Hindlimb muscle (tissue), 1 donor: ENCODE measurements at places on chromosomes 5 and 9.
A peak's percentile ranks its signal among the peaks of the same experiment; 100 is the strongest.

DNA sequence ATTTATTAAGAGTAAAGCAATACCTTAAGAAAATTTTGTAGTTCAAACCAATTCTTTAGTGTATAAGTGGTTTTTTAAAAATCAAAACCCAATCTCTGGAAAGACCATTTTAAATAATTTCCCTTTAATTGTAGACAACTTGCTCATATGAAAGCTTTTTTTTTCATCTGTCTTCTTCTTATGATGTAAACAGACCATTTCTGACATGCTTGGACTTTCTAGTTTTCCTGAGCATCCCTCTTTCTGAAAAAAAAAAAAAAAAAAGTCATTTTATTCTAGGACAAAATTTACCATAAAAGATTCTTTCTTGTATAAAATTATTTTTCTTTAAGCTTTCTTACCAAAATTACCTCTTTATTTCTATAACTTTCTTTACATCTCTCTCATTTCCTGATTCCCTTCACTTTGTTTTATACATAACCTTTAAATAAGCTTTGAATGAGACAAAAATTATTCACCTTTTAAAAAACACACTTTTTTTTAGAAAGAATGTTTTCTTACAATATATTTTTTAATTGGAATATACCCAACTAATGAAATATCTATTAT lies 67.5 kb downstream of the COL15A1 start:
- no peak for DNase-seq

GRCh38 chr5:94422812-94423211 lies 195.6 kb downstream of the KIAA0825 start:
- no peak for DNase-seq

GRCh38 chr5:40446910-40447309 lies 232.8 kb upstream of the PTGER4 start:
- DNase-seq: no peak

DNA sequence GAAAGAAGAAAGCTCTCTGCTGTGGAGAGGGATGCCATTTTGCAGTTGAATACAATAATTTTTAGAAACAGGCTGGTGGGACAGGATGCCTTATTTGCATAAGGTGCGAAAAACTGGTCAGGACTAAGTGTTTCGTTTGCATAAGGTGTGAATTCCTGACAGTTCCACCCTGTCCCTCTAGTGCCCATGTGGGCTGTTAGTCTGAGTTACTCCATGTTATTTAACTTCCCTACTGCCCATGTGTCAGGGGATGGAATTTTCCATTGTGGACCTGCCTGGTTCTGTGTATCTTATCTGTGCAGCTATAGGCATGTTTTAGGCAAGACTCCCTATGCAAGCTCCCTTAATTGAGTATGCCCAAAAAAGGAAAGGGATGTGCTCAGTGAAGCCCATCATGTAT lies 35.3 kb upstream of the NFIL3 start:
- no peak for DNase-seq

DNA sequence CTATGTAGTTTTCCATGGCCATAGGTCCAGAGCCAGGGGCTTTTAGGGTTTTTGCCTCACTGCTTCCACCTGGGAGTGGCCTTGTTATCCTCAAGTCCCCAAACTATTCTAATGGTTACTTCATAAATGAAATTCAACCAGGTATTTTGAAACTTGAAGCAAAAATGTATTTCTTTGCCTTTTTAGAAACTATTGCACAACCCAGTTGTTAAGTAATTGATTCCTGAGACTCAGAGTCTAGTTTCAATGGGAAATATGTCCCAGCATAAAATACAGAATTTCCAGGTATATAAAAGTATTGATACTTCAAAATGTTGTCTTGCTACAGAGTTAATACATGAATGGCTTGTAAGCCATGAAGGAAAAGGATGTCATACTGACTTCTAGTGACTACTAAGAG lies 456.2 kb upstream of the DAB2 start:
- DNase-seq: no peak

DNA sequence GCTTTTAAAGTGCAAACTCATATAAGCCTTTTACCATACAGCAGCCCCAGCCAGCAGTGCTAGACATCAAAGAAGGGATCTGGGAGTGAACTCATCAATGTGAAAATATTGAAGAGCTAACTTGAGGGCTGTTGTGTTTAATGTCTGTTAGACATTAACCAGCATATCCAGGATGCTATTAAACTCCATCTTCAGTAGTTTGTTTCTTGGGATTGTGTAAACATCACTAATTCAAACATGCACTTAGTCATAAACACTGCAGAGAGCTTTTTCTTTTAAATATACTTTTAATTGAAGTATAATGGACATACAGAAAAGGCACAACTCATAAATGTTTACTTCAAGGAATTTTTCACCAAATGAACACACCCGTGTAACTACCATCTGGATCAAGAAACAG lies 81.8 kb downstream of the TMEM252 start:
- DNase-seq: no peak

- DNase-seq: no peak
Measured at GRCh38 chr9:109799792-109800191, 19.8 kb downstream of the PALM2AKAP2 start.

- no peak for DNase-seq
Measured at GRCh38 chr5:90326995-90327394, 82.6 kb downstream of the CETN3 start.

- no peak for DNase-seq
Measured at GRCh38 chr5:166251786-166252185, 2039.7 kb upstream of the WWC1 start.

DNA sequence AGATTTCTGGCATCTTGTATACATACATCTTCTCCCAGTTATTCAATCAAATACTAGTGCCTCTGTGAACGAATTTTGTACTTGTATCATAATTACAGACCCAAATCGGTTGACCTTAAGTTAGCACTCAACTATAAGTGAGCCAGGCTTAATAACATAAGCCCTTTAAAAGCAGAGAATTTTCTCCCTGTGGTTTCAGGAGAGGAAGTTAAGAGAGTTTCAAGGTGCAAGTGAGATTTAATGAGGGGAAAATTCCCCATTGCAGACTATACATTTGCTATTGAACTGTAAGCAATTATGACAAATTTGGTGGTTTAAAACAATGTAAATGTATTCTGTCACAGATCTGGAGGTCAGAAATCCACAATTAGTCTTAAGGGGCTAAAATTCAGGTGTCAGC lies 261.9 kb upstream of the NREP start:
- DNase-seq: no peak

GRCh38 chr9:71592400-71592799 lies 175.9 kb downstream of the CEMIP2 start:
- no peak for DNase-seq

- no peak for DNase-seq
Measured at GRCh38 chr5:157188270-157188669, 7.6 kb downstream of the ITK start.

DNA sequence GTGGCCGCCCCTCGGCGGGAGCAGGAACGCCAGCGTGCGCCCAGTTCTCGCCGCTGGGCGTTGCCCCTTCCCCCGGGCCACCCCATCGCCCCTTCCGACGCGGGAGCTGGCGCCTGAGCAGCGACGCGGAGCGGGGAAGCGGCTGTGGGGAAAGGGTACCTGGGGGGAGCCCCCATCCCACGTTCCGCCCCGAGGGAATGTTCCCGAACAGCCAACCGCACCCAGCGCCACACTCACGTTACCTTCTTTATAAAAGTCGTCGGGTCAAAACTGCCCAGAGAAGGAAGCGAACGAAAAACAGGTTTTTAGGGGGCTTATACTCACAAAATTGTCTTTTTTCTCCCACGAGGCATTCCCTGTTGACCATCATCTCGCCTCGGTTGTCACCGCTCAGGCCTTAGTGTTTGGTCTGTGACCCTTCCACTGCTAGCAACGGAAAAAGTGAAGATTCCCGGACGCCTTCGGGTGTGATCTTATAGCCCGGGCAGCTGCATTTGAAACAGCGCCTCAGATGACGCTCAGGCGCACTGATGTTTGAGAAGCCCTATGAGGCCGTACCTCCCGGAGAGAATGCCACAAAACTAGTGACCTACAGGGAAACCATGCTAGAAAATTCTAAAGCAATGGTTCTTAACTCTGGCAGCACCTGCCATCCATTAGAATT lies 475 bp upstream of the GOLM1 start:
- DNase-seq: peak; percentile 69

DNA sequence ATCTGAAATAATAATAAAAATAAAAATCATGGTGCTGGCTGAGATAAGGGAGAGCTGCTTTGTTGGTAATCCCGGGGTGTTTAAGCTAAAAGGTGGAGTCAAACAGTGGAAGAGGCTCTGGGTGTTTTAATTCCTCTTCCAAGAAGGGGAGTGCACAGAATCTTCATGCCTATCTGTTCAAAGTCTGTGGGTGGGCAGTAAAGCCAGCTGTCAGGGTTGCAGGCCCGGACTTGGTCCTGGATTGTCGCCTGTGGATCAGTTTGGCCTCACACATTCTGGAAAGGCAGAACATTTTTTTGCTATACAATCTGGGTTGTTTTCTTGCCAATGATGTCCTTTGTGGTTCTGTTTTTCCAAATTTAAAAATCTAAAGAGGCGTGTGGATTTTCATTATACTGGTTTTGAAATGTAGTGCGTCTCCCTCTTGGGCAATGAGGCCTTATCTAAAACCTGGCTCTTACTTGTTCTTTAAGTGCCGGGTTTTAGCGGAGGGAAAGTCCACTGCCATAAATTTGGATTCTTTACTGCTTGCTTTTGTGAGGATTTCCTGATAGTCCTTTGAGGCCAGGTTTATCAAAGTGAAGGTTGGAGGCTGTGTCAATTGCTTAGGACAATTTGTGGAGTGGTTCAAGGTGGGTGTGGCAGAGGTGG lies 5.8 kb downstream of the ANKDD1B start:
- DNase-seq: no peak

DNA sequence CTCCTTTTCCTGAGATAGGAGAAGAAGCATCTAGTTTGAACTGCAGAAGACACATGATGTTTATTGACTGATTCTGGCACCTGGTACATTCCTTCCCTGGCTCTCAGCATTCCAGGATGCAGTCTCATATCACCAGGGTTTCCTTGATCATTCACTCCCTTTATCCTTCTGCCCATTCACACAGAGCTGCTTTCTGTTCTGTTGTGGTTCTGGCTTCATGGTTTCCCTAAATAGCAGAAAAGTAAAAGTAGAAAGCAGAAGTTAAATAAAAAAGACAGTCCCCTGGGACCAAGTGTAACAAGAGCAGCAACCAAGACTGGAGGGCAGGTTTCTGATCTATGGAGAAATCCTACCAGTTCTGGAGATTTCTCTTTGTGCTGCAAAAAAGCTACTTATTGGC lies 3.2 kb downstream of the IFNA8 start:
- DNase-seq: no peak

DNA sequence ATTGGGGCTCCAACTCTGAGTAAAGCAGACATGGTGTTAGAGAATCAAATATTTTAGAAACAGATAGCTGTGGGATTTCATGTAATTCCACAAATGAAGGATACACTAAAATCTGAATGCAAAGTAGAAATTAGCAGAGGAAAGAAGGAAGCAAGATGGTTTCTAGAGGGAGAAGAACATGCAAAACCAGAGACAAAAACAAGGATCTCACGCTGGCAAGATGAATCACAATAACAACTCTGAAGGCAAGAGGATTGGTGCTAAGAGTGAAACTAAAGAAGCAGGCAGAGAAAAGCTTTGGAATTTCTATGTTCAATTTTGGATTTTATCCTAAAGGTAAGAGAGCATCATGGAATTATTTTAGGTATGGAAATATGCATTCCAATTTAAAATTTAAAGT lies 857.2 kb upstream of the COX7C start:
- no peak for DNase-seq

DNA sequence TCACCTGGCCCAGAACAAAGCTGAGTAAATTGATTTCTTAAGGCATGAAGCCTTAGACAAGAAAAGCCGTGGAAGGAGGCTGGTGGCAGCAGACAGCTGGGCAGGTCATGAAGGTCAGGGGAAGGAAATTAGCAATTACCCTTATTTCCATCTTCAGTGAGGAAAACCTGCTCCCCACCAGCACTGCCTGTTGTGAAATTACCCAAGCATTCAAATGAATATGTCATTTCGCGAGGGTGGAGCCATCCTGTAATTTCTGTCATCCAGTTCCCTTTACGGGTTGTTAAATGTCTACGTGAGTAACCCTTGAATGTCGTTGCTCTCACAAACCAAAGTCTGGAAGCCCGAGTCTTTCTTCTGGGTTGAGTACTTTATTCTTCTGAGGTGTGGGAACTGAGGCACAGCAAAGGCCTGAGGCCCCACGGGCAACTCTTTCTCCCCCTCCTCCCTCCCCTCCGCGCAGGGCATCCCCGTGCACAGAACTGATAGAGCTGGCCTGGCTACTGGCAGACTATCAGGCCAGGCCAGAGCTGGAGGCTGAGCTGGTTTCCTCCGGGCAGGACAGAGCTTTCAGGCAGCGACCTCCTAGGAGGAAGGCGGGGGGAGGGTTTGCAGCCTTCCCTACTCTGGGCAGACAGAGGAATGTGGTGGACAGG lies 22.0 kb upstream of the AK3 start:
- no peak for DNase-seq

- DNase-seq: no peak
Measured at GRCh38 chr9:101400120-101400519, 1.5 kb downstream of the ZNF189 start.

DNA sequence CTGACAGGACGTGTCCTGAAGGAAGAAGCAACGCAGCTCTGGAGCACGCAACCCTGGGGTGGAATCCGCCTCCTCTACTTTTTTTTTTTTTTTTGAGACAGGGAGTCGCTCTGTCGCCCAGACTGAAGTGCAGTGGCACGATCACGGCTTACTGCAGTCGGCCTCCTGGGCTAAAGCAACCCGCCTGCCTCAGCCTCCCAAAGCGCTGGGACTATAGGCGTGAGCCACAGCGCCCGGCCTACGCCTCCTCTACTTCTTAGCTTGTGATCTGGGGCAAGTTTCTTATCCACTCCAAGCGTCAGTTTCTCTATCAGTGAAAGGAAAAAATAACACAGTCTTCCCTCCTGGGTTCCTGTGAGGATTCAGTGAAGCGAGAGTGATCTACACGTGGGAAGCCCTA lies 96.1 kb upstream of the RAPGEF1 start:
- no peak for DNase-seq

DNA sequence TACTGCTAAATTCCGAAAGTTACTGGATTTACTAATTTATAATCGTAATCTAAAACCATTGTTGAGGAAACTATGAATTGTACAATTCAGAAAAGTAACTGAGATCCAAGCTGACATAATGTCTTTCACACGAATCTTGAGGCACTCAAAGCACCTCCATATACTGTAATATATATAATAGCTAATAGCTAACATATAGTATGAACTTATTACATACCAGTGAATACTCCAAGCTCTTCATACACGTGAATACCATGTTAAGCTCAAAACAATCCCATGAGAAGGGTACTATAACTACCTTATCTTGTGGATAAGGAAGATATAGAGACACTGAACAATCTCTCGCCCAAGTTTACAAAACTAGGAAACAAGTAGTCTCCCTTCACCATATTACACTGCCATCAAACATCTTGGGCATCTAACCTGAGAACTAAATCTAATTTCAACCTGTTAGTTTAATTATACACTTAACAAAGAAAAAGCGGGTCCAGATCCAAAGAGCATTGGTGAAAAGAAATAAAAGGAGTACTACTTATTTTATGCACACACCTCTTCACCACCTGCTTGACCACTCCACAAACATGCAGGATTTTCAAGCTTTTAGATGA lies 1.0 kb downstream of the NUDCD2 start:
- no peak for DNase-seq
